HuH-7 (cell line): ENCODE measurements at places on chromosomes 12 and 14.
A peak's percentile ranks its signal among the peaks of the same experiment; 100 is the strongest.

DNA sequence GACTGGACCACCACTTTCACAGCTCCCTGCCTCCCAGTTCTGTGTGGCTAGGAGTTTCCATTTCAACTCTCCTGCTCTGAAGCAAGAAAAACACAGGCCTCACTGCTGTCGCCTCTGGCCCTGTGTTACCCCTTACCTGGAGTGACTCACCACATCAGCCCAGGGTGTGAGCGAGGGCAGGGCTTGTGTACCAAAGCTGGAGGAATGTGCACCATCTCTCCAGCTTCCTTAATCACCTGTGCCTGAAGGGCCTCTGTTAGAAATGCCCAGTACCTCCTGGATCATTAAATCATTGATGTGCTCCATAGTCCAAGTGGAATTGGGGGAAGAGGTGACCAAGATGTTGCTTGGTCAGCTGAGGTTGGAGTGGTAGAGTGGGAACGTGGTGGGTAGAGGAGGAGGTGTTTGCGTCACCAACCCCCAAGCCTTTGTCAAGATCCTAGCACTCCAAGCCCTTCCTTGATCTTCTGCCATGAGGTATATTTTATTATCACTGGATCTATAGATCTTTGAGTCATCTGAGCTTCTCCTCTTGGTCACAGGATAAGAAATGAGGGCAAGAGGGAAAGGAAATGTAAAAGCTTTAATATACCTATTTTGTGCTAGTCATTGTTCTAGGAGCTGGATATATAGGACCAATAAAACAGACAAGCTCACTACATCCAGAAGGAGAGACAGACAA lies 51.3 kb downstream of the SSPN start:
- peak; percentile 26 for DNase-seq

DNA sequence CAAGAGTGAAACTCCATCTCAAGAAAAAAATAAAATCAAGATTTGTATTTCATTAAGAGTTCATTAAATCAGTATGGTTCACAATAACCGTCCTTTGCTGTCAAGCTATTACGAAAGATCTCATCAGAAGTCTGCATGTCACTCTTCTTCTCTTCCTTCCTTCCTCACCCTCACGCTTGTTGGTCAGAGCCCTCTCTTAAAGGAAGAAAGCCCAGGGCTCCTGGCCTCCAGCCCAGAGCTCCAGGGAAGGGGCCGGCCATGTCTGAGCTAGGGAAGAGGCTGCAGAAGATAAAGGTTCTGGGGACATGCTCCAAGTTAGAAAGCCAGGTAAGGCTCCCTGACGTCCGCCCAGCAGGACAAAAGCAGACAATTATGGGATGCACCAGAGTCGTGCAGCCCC lies 43.1 kb upstream of the DLK1 start:
- no peak for DNase-seq

GRCh38 chr12:95959107-95959506 lies 16.0 kb downstream of the AMDHD1 start:
- DNase-seq = peak; percentile 48

DNA sequence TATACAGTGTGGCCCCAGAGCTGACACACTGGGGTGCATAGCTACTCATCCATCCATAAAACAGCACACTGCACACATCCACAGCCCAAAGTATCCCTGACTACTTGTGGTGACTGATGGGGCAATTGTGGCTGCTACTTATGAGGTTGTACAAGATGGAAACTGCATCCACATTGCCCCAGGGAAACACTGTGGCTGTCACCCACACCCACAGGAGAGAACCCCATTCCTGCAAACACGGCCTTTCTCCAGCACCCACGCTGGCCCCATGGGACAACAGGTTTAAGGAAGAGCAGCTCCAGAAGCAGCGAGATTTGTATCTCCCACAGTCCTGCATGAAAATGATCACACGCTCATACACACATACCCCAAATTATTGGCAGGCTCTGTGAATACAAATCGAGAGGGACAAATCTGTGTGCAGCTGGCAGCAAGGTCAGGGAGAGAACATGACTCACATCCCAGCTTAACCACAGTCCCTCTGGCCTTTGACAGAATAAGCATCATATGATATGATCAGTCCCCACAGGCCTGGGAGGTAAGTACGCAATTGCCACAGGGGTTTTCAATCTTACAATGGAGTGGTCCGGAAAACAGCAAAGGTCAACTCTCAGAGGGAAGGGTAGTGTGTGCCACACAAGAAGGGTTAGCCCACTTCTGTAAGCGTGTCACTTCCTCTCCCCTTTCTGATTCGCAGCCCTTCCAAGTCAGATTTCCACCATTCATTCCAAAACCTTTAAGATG lies 61.9 kb downstream of the ESR2 start:
- DNase-seq = no peak

DNA sequence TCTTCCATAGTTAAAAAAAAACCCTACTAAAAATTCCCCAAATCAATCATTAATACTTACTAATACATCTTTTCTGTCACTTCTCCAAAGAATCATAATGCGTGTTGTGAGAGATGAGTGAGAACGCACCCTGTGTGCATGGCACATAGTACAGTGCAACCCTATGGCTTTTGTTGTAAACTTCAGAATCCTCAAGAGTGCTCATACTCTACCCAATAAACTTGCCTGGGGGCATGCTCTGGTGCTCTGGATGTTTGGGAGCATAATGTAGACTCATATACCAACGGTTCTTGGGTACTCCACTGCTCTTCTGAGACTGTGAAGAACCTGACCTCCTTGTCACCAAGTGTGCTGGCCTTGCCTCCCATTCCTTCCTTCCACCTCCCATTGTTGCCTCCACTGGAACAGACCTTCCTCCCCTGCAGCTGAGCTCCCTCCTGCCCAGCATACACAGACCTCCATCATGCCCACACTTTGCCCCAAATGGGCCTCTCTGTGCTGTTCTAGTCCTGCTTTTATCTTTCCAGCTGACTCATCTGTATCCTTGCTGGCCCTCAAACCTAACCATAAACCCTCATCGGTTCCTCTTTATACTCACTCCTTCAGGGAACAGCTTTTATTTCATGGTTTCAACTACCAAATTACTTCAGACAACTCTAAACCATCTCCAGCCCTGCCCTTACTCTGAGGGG lies 8.9 kb downstream of the DCP1B start:
- no peak for DNase-seq

DNA sequence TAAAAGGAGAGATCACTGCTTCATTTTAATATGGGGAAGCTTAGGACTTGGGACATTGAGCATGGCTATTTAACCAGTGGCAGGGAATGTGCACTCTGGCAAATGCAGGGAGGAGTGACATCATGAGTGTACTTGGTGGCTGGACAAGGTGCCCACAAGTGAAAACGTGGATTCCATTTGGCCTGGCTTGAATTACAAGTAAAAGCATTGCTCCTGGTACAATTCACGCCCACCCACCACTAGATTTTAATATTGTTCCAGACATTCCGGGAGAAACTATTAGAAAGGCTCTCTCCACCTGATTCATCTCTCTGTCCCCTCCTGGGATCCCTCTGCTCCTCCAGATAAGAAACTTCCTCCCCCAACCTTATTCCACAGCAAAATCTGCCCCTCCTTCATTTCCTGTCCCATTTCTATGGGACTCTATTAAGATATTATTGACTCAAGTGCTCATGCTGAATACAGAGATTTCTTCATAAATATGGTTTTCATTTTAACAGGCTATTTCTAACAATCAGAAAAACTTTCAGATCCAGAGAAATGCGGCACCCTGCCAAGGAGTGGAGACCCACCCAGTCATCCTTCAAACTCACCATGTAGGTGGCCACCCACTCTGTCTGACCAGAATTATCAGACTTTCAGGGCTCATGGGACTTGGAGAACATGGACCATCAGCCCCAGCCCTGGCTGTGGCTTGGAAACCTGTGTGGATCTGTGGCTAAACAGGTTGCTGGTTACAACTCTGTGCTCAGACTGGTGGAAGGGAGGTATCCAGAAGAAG lies 43.2 kb downstream of the SSPN start:
- no peak for DNase-seq

- no peak for DNase-seq
Observed at GRCh38 chr12:70351076-70351475, 15.0 kb upstream of the KCNMB4 start.

- DNase-seq = no peak
Observed at GRCh38 chr12:46354802-46355199, 17.8 kb downstream of the SLC38A2 start.

- DNase-seq = no peak
Observed at GRCh38 chr12:45872446-45872845, 117.9 kb downstream of the SCAF11 start.

DNA sequence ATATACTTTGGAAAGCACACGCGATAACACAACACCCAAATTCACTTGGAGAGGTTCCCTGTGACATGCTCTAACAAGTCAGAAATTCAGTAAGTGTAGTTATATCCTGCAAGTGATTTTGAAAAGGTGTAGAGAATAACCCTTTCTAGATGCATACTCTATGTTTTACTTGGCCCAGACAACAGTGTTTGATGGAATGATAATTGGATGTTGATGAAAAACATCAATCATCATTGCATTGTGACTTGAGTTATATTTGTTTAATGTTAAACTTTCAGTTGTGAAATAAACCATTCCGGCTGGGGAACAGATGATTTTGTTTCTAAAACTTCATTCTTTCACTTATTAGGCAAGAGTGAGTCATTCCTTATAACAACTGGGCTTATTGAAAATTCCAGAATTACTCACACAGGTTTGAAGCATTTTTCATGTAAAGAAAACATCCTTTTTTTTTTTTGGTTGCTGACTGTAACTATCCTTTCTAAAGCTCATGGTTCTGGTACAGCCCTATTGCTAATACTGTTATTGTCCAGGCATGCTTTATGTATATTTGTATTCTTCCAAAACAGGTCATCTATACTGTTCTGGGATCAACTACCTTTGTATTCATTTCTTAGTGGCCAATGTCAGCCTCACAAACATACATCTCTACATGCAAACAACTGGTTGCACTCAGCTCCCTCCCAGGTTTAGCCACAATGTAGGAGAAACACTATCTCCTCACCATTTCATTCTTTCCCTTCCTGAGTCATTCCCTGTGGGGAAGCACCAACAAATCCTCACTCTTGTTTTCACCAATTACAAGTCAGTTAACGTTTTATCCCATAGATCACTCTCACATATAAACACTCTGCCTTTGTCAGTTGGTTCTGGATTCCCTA lies 121.2 kb upstream of the LRIG3 start:
- no peak for DNase-seq

DNA sequence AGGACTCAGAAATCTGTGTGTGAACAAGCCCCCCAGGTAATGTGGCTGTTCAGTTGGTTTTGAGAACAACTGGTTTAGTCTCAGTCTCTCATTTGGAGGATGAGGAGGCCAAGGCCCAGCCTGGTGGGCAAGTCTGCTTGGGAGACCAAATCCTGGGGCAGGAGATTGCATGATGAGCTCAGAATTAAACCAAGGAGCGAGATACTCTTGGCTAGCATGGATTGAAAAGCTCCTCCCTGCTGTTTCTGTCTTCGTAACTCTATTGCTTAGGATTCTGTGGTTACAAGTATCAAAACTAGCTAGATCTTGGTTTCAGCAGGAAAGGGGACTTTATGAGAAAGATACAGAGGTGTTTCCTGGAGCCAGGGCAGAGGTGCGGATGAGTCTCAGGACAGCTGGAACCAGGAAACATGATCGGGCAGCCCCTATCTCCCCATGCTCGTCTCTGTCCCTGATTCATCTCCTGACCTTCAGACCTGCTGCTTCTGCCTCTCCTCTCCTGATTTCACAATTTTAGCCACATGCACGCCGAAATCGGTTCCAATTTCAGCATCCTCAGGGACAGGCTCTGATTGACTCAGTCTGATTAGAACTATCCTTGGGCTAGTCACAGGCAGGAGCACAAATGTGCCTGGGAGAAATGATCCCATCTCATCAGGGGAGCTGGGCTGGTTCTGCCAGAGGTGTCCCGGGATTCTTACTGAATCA lies 40.2 kb upstream of the RIN3 start:
- no peak for DNase-seq

DNA sequence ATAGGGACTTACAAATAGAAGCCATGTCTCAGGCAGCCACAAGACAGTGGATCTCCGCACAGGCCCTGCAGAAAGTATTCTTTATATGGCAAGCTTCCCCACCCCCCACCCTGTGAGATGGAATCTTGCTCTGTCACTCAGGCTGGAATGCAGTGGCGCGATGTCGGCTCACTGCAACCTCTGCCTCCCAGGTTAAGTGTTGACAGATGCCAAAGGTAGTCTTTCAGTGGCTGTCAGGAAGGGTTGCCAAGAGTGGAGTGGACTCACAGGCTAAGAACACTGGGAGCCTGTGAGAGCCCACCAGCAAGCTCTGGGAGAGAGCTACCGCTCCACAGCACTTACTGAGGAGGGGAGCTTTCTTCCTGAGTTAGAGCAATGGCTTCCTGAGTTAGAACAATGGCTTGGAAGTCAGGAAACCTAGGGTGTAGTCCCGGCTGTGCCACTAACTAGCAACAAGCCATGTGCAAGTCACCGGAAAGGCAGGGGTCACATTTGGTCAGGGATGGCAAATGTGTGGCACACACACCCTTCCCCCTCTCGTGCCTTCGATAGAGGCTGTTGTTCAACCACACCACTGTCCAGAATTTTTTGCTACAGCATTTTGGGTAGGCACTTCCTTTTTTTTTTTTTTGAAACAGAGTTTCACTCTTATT lies 2.6 kb downstream of the RNASE1 start:
- no peak for DNase-seq

DNA sequence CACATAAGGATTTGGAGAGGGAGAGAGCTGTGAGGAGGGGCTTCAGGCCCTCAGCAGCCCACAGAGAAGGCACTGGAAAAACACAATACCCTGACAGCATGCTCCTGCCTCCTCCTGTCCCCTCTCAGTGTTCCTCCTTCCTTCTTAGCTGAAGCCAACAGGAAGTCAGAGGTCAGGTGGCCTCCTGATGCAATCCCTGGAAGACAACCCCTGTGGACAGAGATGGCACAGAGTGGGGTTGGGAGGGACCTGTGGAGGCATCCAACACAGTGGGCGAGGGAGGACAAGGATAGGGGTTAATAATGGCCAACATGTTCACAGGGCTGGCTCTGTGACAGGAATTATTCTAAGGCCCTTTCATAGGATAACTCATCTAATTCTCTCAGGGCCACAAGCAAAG lies 15.4 kb upstream of the IFI27L2 start:
- no peak for DNase-seq

DNA sequence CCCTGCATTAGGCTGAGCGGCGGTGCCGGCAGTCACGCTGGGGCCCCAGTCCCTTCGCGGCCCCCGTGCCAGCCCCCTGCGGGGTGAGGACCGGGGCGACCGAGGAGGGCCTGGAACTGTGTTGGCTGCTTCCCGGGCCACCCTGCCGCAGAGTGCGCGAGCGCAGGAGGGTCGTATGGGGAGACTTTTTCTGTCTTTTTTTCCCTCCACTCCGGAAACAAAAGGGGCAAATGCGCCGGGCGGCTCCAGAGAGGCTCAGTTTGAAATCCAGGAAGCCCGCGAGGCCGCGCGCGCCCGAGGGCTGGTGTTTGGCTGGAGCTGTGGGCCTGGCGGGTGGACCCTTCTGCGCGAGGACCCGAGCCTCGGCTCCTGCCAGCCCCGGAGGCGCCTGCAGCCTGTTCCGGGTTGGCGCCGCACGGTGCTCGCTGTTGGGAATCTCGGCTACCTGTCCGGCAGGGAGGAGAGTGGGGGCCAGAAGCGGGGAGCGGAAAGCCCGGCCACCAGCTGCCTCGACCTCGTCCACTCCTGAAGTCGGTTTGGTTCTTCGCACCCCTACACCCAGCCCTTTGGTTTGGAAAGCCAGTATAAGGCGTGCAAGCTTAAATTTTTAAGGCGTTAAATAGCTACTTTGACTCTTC lies 638 bp downstream of the PLEKHG3 start:
- DNase-seq = no peak
